Progenitor cell of endocrine pancreas (in vitro differentiated cells): ENCODE measurements at places on chromosomes 1 and 21.

DNA sequence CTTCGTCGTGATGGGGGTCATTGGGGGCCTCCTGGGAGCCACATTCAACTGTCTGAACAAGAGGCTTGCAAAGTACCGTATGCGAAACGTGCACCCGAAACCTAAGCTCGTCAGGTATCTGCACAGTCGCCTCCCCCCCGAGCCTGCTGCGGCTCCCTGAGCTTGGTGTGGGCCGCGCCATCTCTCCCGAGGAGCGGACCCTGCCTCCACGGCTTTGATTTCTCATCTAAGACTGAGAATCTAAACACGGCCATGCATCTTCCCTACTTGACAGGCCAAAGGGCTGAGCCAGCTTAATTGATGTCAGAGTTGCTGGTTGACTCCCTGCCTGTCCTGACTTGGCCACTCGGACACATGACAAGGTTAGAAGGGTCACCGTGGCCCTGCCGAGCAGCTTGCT is 19.1 kb downstream of the NPPA start:
- DNase-seq, result no peak

DNA sequence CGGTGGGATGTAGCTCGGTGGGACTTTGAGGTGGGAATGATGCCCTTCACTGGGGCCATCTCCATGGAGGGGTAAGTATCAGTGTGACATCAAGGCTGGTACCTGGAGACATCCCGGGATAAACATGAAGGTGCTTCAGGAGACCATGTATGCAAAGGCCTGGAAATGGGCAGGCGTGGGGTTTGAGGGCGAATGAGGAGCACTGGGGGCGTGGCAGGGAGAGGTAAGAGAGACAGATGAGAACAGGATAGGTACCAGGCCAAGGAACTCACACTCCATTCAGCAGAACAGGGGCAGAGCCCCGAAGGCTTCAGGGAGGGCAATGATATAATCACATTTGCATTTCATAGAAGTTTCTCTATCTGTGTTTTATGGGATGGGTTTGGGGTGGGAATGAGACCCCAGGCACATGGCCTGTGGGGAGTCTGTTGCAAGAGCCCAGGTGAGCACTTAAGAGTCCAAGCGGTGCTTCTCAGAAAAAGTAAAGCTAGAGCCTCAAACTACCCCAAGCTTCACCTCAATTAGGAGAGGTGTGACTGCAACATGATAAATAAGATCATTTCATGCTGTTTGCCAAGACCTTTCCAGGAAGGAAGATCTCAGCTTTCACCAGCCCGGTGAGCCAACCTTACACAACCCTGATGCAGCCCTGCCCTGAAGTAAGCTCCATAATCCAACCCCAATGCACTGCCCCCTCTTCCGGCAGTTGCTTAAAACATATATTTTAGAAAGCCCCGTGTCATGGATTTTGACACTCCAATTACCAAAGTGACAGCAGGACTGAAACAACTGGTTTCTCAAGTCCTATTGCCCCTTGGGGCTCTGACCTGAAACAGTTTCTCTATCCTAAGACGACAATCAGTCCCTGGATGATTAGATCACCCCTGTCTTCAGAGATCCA is 7.4 kb downstream of the S100A9 start:
- DNase-seq, result no peak

DNA sequence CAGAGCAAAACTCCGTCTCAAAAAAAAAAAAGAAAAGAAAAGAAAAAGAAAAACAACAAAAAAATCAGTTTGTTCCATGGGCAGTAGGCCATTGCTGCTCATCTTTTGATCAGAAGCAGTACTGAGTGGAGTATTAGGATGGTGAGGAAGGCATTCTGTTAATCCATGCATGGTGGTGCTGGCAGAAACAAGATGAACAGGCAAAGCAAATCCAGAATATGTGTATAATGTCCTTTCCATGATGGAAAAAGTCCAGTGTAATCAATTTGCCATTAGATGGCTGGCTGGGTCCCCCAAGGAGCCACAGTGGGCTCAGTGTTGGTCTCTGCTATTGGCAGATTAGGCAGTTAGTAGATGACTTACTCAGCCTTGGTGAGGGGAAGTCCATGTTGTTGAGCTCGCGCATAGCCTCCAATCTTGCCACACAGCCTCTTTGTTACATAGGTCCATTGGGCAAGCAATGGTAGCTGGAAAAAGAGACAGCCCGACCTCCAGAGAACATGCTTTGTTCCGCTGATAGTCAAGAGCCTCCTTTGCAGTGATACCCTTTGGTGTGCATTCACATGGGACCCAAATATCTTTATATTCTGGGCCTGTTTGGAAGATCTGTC is 23.3 kb downstream of the H3-3A start:
- DNase-seq, result no peak

DNA sequence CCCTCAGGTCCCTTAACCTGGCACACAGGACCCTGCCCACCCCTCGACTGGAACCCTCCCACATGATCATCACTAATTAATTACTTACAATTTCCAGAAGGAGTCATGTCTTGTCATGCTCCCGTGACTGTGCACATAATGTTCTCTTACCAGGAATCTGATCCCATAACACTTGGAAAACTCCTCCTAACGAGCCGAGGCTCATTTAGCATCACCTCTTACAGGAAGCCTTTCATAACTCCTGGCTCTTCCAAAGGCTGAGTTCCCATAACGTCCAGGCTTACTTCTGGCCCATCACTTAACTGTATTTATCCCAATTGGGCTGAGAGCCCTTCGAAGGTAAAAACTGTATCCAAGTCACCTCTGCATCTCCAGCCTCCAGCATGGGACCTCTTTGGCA is 147.9 kb upstream of the JUN start:
- no peak for DNase-seq

GRCh38 chr1:210940081-210940617 is 193.8 kb downstream of the KCNH1 start:
- no peak for DNase-seq

DNA sequence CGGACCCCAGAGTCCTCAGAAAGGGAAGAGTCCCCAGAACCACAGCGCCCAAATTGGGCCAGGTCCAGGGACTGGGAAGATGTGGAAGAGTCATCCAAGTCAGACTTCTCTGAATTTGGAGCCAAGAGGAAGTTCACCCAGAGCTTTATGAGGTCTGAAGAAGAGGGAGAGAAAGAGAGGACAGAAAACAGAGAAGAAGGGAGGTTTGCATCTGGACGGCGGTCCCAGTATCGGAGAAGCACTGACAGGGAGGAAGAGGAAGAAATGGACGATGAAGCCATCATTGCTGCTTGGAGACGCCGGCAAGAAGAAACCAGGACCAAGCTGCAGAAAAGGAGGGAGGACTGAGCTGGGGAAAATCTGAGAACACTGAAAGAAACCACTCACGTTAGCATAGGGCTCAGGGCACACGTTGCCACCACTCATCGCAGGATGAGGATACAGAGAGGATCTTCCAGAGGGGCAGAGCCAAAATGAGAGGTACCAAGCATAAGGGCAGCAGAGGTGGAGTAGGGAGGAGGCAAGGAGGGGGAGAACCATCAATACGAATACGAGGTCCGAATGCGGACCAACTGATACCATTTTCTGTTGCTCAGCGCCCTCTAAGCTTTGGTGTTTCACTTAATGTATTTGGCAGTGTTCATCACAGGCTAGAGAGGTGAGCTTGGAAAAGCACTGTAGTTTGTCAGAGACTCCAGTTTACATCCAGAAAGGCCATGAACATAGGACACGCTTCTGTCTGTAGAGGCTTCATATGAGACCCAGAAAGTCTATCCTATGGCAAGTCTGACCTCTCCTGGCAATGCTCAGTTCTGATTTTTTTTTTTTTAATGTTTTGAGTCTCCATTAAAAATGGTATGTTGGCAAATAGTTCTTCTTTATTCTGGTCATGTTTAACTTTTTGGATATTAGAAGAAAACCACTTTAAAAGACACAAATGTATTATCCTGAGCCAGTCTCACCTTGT is 34.7 kb downstream of the STYXL2 start:
- no peak for DNase-seq

DNA sequence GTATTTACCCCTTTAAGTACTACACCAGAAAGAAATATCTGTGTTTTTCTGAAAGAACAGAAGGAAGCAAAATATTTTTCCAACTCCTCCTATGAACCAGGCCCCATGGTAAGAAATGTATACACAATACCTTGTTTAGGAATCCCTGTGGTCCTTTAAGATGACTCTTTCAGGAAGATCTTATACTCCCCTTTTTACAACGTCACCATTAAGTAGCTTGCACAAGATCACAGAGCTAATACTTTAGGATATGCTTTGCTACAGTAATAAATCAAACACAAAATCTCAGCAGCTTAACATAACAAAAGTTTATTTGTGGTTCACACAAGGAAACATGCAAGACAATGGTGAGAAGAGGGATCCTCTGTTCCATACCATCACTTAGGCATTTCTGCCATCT is 8.8 kb upstream of the LAMB3 start:
- no peak for DNase-seq

DNA sequence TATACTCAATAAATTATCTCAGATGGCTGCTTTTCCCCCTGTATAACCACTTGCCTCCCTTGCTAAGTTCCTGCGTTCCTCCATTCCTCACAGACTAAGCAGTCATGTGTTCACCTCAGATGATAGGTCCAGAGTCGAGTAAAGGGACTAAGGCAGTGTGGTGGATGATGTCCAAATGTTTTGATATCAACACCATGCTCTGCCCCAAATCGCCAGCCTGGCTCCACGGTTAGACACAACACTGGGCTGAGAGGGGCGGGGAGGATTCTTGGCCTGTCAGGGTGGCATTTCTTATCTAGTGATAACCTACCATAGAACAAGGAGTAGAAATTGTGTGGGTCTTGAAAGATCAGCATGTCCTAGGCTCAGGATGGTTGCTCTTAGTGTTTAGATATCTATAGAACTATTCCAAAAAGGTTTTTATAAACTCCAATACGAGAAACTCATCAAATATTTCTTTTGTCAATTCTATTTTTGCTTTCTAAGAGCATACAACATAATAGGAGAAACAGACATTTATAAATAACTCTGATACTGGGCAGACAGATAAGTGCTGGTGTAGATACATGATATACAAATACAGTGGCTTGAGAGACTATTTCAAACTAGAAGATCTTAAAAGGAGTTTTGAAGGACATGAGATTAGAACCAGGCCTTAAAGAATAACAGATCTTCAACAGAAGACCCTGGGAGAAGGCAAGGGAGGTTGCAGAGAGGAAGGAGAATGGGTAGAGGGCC is 21.5 kb downstream of the GJA5 start:
- no peak for DNase-seq

GRCh38 chr1:101188331-101188730 is 48.5 kb upstream of the S1PR1 start:
- no peak for DNase-seq

DNA sequence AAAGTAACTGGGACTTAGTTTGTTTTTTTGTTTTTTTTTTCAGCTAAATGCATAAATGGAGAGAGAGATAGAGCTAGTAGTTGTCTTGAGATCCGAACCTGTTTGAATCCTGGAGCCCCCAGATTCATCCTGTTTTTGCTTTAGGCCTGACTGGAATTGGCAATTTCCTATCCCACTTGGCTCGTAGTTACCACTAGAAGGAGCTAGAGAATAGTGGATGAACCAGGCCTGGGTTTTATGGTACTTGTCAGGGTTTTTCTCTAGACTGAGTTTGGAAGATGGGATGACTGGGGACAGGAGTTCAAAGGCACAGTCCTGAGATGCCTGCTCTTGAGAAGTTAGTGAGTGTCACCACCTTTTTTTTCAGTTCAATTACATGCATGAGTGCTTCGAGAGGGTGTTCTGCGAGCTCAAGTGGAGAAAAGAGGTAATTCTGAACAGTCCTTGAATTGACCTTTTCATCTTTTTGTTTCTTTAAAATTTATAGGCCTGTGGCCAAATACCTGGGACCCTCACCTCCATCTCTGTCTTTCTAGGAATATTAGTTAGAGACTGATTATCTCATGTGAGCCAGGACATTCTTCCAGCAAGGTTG is 23.4 kb downstream of the CELF3 start:
- DNase-seq, result no peak
